Activated CD8-positive, alpha-beta memory T cell treated with anti-CD3 and anti-CD28 coated beads, Interleukin-2, amount 10 ng/mL, durations not matched to agents 7 days and 5 days (primary cell): ENCODE measurements at places on chromosomes 11 and 22. TPM values are rescaled to one million over a fixed set of nuclear protein-coding genes. Genes with fewer than 3 reads are reported as not detected.

Gene TMEM138
- total RNA-seq, result 60.6 TPM

Gene AP5B1
- total RNA-seq, result 25.0 TPM

Gene HMOX1
- total RNA-seq, result 0.88 TPM

Gene TTC36
- total RNA-seq, result 0.66 TPM

Gene CCDC88B
- total RNA-seq, result 164 TPM

Gene SOX10
- total RNA-seq, result not detected

Gene LSP1
- 574 TPM for total RNA-seq

Gene ETS1
- total RNA-seq, result 408 TPM

Gene ASPHD2
- total RNA-seq, result 15.3 TPM

Gene IFITM1
- total RNA-seq, result 909 TPM

Gene MMP10
- total RNA-seq, result 0.33 TPM

Gene MUC15
- not detected for total RNA-seq

Gene MRGPRX3
- not detected for total RNA-seq

Gene FAM83F
- not detected for total RNA-seq

Gene CTSW
- total RNA-seq, result 339 TPM

Gene MTCH2
- 70.9 TPM for total RNA-seq

Gene KRTAP5-1
- not detected for total RNA-seq

Gene TCF20
- 73.1 TPM for total RNA-seq

Gene C22orf42
- not detected for total RNA-seq

Gene NADSYN1
- 134 TPM for total RNA-seq

Gene OR4C5
- not detected for total RNA-seq

Gene TMA7B
- total RNA-seq, result 11.0 TPM

Gene CASP12
- total RNA-seq, result 0.23 TPM

Gene MOGAT2
- not detected for total RNA-seq

Gene SERPING1
- total RNA-seq, result not detected

Gene XBP1
- total RNA-seq, result 141 TPM

Gene MUC6
- not detected for total RNA-seq

Gene OMP
- total RNA-seq, result not detected

Gene NLRP6
- 6.9 TPM for total RNA-seq

Gene OR56A1
- not detected for total RNA-seq

Gene ISX
- not detected for total RNA-seq

Gene SLC22A25
- total RNA-seq, result not detected

Gene BRSK2
- 0.40 TPM for total RNA-seq

Gene CCDC87
- not detected for total RNA-seq

Gene FOLR2
- total RNA-seq, result not detected

Gene NEFH
- 6.0 TPM for total RNA-seq

Gene PGA3
- total RNA-seq, result not detected

Gene RCOR2
- total RNA-seq, result 0.47 TPM

Gene DEUP1
- not detected for total RNA-seq

Gene P2RY2
- total RNA-seq, result not detected

Gene TMEM225
- not detected for total RNA-seq

Gene HEPHL1
- not detected for total RNA-seq

Gene PRODH
- not detected for total RNA-seq

Gene TMEM258
- 138 TPM for total RNA-seq

Gene RIN1
- 2.5 TPM for total RNA-seq

Gene MS4A12
- not detected for total RNA-seq

Gene DMC1
- 16.9 TPM for total RNA-seq

Gene GAL
- not detected for total RNA-seq

Gene MIOX
- total RNA-seq, result 0.61 TPM

Gene MRGPRE
- not detected for total RNA-seq

Gene OSM
- 122 TPM for total RNA-seq

Gene RIMBP3C
- total RNA-seq, result 0.18 TPM

Gene DDTL
- not detected for total RNA-seq

Gene HBB
- not detected for total RNA-seq

Gene FAM180B
- not detected for total RNA-seq

Gene SULT4A1
- not detected for total RNA-seq

Gene SLC35F2
- 26.2 TPM for total RNA-seq

Gene RPLP2
- 1,872 TPM for total RNA-seq

Gene ZNF70
- 2.9 TPM for total RNA-seq
